Retina (tissue), 1 donor: ENCODE measurements at places on chromosomes 6 and 20.

- no peak for DNase-seq
Observed at GRCh38 chr6:125174626-125175025, 21.1 kb downstream of the TPD52L1 start.

DNA sequence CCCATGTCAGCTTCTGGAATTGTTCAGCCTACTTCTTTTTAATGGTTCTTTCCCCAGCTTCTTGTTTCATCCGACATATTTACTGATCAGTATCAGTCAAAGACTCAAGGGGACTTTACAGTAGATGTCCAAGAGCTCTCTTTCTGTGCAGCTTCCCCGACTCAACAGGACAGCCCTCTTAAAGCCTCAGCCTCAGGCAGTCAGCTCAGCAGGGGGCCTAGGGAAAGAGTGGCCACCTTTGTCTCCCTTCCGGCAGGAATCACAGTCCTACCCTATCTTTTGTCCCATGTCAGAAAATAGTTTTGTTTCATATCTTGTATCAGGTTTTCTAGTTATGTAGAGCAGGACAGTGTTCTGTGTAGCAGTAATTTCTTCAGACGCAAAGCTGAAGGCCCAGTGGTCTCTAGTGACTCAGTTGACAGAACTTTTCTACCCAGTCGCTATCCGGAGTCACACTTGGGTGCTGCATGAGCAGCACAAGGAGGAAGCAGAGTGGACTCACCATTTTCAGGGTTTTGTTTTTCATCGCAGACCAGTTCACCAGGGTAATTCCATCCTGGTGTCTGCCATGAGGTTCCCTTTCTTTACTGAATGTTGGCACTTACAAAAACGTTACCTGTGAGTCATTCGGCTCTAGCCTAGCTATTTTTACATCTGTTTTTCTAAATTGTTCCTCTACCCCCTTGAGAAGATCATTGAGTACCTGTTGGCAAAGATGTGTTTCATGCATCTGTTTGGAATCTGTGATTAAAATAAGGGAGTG, 47.7 kb downstream of the SPATA2 start:
- no peak for DNase-seq

DNA sequence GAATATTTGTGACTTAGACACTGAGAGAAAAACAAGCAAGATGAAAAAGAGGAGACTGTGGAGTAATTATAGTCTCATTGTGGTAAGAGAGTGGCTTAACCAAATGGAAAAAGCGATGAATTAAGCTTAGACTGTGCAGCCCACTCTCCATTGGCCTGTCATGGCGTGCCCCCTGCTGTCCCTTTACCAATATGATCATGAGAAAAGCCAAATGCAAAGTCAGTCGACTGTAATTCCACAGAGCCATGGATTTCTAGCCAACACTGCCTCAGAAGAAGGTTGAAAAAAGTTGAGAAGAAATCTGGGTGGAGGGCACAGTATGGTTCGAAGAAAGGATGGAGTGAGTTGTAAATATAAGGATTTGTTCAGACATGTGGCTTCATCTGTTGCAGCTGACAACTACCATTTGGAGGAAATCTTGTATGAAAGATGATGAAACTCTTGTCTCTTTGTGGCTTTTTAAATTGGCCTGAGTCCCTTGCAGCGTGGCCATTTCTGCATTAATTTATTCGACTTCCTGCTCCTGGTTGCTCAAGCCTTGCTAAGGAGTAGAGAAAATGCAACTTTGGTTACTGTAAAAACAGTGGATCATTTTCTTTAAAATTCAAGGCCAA, 251.4 kb downstream of the DOK5 start:
- DNase-seq = no peak

- DNase-seq = no peak
Observed at GRCh38 chr20:24022621-24023180, 34.1 kb upstream of the GGTLC1 start.

- no peak for DNase-seq
Observed at GRCh38 chr6:61193771-61194170, 1092.3 kb downstream of the KHDRBS2 start.

GRCh38 chr6:144119376-144119775, 24.0 kb upstream of the SF3B5 start:
- no peak for DNase-seq

- no peak for DNase-seq
Observed at GRCh38 chr20:54197621-54198604, 10.0 kb upstream of the PFDN4 start.

DNA sequence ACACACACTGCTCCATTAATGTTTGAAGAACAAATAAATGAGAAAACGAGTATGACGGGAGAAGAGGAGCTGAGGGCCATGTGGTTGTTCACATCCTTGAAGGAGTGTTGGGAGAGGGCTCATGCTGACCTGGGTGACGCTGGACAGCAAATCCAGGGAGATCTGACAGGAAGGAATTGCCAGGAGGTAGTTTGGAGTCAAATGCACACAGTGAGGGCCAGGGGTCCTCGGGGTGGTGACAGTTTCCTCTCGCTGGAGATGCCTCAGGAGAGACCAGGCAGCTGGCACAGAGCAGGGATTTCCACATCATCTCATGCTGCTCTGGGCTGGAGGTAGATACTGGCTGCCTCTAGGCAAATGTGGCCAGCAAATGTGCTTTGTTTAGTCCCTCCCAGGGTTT, 2.0 kb upstream of the TMEM181 start:
- no peak for DNase-seq

- DNase-seq = no peak
Observed at GRCh38 chr6:82484737-82485626, 121.4 kb downstream of the TPBG start.

DNA sequence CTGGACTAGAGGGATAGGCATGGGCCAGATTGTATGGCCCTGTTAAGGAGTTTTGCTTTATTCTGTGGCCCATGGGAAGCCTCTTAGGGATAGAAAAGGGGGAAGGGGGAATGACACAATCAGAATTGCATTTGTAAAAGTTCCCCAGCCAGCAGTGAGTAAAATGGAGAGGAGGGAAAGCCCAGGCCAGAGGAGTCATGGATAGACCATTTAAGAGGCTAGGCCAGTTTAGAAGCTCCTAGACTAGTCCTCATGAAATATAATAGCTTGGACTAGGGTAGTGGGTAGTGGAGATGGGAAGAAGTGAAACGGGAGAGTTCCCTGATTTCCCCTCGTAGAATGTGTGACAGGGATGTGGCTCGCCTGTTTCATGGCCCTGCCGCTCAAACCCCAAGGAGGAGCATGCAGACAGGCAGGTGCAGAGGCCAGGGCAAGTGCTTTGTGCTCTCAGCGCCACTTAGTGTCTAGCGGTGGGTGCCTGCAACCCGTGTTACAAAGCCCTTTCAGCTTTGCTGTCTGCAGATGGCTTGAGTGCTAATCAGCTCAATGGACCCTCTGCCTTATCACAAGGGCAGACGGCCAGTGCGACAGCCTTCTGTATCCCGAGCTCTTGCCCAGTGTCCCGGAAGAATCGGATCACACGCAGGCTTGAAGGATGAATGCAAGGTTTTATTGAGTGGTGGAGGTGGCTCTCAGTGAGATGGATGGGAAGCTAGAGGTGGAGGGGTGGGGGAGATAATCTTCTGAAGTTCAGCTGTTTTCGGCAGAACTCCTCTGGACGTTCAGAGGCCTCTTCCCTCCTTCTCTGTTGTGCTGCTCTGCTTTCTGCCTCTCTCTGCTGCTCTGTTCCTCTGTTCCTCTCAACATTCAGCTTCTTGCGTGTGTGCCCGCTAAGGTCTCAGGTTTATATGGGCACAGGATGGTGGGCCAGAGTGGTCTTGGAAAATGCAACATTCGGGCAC, 141.1 kb downstream of the CEP57L1 start:
- DNase-seq = peak; percentile 83

- DNase-seq = no peak
Observed at GRCh38 chr6:10586302-10586701, 65.2 kb downstream of the GCNT2 start.

DNA sequence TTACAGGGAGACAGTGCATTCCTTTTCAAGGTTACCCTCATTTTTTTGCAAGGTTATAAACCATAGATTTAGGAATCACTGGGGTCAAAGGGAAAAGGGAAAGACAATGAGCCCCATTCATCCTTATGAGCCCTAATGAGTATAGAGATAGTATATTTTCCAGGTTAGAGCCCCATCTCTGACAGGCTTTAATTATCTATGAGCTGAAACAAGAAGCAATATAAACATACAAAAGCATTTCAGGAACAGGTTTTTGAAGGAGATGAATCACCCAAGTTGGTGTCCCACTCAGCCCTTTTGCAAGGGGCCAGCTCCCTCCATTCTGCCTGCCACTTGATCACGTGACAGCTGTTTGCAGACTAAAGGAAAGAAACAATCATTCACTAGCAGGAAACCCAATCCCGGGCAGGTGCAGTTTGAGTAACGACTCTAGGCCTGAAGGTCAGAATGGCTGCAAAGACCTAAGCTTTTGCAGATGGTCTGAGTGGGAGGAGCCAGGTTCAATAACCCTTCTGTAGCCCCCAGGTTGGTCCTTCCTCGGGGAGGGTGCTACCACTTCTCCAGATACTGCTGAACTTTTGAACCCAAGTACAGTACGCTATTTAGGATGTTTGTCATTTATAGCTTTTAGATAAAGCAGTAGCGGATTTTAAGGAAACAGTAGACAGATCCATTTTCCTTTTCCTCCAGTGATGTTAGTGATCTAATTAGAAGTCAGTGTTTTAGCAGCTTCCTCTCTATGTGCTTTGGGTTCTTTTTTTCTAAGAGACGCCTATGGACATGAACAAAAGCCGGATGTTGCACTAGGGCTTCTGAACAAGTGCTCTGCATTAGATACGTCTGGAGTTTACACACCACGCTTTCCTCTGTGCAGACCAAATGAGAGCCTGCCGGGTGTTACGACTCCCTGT, 253.2 kb downstream of the SOX4 start:
- peak; percentile 64 for DNase-seq

- DNase-seq = no peak
Observed at GRCh38 chr6:117677553-117678141, 2.4 kb downstream of the NUS1 start.

DNA sequence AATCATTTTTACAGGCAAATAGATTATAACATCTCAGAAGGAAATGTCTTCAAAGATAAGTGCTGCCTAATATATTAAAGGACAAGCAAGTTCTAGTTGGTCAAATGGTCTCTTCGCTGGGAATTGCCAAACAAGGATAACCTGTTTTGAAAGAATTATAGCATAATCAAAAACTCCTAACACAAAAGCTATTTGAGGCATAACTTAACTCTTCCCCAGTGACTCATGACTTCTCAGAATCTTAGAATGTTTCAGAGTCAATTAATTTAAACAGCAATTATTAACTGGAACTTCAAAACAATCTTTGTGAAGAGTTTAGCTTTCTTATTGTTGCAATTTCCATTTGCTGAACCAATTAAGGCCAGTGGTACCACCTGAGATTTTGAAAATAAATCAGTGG, 126.6 kb downstream of the MTFR2 start:
- no peak for DNase-seq

GRCh38 chr6:6811128-6812009, 222.8 kb downstream of the LY86 start:
- peak; percentile 23 for DNase-seq

GRCh38 chr20:5789827-5790226, 39.6 kb downstream of the SHLD1 start:
- no peak for DNase-seq

DNA sequence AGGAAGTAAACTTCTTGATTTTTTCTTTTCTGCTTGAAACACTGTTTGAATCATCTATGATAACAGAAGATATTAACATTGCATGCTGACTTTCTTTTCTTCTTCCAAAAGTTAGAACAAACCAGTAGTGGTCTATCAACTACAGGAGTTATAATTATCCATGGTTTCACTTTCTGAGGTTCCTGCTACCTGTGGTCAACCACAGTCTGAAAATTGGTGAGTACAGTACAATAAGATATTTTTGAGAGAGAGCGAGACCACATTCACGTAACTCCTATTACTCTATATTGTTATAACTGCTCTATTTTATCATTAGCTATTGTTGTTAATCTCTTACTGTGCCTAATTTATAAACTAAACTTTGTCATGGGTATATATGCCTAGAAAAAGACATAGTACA, 86.1 kb downstream of the MAP7 start:
- DNase-seq = no peak
